HT-29 (cell line): ENCODE measurements at places on chromosomes 5 and 9. TPM values are rescaled to one million over a fixed set of nuclear protein-coding genes. Genes with fewer than 3 reads are reported as not detected.

GRCh38 chr9:14209399-14210345 is 104.3 kb downstream of the NFIB start:
- peak; percentile 86 for DNase-seq

DNA sequence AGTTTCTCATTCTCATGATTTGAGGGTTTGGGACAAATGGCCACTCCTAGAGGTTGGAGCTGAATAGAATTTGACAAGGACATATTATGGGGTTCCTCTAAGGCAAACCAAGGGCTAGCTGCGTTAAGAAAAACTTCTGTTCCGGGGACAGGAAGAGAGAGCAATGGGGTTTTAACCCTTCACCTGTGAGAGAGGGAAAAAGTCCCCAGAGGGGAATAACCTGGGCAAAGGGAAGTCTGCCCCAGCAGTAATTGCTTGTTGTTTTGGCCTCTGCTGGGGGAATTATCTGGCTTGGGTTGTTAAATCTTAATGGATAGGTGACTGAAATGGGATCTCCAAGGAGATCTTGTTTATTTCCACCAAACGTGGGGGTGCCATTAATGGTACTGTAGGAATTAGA is 110.1 kb upstream of the MOCS2 start:
- DNase-seq: no peak

DNA sequence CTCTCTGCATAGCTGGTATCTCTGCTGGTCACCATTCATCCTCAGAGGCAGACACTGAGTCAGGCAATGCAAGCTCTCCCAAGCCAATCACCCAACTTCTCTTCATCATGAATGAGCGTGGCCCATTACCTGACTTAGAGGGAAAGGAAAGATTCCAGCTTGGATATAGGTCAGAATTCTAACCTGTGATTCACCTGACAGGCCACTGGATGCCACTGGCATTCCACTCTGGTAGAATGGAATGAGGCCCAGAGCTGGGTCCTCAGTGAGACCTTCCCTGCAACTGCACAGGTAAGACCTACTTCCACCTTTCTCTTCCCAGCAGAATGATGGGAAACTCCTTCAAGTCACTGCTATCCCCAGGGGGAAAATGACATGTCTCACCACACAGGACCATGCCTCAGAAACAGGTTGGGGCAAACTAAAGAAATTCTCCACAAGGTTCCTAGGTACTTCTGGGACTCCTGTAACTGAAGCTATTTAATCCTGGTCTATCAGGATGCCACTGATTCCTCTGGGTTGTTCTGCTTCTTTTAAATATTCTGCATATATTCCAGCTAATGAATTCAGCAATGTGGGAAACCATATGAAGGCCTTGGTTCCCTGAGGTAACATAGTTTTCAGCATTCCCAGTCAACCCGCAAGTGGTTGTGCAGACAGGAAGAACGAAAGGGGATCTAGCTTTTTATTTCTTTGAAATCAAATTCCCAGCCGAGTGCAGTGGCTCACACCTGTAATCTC is 62.0 kb downstream of the SUSD1 start:
- peak; percentile 83 for DNase-seq

IGIP gene
- total RNA-seq: 1.1 and 1.7 TPM in 2 replicates

BSPRY gene
- total RNA-seq: 31.5 and 34.1 TPM in 2 replicates
